Aorta (tissue), 5 donors: ENCODE measurements at places on chromosomes 7 and 10. TPM values are rescaled to one million over a fixed set of nuclear protein-coding genes. Genes with fewer than 3 reads are reported as not detected.

DNA sequence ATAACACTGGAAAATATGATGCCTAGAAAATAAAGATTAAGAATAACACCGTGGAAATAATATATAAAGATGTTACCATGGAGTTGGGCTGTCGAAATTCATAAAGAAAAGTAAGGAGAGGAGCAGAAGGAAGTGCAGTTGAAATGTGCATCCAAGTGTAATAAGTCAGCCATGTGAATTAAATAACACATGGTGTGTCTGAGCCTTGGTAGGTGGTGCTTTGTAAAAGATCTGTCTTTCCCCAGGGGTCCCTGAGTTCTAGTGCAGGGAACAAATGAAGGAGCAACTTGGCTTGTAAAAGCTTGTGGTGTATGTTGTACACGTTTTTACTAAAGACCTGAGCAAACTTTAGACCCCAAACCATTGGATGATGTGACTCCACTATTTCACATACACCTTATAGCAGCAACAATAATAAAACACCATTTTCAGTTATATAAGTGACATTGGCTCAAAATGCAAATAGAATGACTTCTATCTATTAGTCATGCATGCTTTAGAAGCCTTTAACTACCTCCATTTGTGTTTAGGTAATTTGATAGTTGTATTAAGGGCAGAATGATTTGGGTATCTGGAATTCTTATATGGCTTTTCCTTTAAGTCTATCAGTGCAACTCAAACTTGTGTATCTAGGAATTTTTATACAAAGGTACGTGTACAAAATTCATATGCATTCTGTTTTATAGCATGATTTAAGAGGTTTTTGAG lies 11.3 kb downstream of the STARD3NL start:
- DNase-seq, result no peak

GRCh38 chr10:11639849-11640764 lies 28.7 kb upstream of the USP6NL start:
- DNase-seq, result no peak

- no peak for DNase-seq
These were observed 212.5 kb downstream of the SEC23IP start for GRCh38 chr10:120105001-120105400.

- DNase-seq, result no peak
These were observed 116.8 kb upstream of the TBX20 start for GRCh38 chr7:35370687-35371086.

- DNase-seq, result no peak
These were observed 362.0 kb upstream of the NFE2L3 start for GRCh38 chr7:25789701-25790640.

- DNase-seq, result no peak
These were observed 100.5 kb downstream of the GLRX3 start for GRCh38 chr10:130236711-130237110.

DNA sequence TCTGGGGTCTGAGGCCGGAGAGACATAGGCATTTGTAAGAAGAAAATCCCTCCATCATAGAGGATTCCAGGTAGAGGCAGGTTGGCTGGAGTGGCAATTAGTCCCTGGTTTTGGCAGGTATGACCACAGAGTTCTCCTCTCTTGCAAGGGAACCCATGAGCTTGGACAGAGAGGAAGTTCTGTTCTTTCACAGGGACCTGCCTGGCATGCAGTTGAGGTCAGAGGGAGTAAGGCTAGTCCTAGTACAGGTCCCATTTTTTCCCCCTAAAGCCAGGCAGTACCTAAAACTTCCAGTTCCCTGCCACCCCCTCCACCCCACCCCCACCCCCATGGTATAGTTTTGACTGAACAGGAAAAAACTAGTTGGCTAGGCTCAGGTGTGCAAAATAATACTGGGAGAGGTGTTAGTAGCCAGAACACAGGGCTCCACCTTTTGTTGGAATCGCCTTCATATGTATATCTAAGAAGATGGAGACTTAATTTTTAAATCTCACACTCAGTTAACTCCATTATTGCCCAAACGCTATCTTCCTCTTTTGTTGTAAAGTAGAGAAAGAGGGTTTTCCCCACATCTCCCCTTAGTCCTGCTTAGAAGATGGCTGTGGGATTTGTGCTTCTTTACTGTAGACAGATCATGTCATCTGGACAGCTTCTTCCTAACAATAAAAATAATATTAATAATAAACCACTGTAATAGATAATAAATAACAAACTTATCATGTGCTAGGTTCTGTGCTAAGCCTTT lies 188.1 kb downstream of the TCF7L2 start:
- DNase-seq, result no peak

GRCh38 chr7:156942708-156943090 lies 6.8 kb upstream of the NOM1 start:
- no peak for DNase-seq

GRCh38 chr7:151292850-151293249 lies 44.4 kb upstream of the SMARCD3 start:
- DNase-seq, result no peak

DNA sequence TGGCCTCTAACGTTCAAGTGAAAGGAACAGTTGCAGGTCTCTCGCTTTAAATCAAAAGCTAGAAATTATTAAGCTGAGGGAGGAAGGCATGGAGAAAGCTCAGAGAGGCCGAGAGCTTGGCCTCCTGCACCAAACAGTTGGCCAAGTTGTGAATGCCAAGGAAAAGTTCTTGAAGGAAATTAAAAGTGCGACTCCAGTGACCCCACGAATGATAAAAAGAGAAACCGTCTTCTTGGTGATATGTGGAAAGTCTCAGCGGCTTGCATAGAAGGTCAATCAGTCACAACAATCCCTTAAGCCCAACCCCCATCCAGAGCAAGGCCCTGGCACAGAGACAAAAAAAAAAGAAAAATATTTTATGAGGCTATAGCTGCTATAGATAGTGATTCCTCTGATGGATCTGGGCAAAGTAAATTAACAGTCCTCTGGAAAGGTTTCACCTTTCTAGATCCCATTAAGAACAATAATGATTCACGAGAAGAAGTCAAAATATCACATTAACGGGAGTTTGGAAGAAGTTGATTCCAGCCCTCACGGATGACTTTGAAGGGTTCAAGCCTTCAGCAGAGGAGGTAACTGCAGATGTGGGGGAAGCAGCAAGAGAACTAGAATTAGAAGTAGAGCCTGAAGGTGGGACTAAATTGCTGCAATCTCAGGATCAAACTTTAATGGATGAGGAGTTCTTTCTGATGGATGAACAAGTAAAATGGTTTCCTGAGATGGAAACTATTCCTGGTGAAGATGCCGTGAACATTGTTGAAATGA lies 42.5 kb upstream of the INPP5A start:
- DNase-seq, result peak; percentile 12

GRCh38 chr7:42886129-42886528 lies 25.7 kb downstream of the C7orf25 start:
- no peak for DNase-seq

DNA sequence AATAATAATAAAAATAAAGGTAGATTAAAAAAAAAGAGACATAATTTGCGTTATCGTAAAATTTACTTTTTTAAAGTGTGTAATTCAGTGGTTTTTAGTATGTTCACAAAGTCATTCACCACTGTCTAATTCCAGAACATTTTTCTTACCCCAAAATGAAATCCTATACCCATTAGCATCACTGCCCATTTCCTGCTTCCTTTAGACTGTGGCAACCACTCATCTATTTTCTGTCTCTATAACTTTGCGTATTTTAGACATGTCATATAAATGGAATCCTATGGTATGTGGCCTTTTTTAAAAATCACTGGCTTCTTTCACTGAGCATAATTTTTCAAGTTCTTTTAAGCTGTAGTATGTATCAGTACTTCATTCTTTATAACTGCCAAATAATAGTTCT lies 53.6 kb downstream of the KAT6B start:
- DNase-seq, result no peak

DNA sequence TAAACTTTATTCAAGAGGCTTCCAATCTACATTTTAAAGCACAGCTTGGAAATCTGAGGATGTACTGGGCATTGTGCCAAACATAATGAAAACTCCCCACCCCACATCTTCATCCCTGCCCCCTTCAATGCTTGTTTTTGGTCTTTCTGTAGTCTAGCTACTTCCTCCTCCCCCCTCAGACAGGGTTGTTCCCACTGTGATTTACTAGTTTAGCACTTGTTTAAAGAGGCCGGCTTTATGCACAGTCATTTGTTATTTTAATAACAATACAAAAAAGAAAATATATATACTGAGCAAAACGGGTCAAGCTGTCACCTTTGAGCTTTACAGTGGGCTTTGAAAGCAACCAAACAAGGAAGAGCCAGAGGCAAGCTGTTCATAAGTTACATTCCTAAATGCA lies 132.6 kb downstream of the CHRM2 start:
- DNase-seq, result no peak

DNA sequence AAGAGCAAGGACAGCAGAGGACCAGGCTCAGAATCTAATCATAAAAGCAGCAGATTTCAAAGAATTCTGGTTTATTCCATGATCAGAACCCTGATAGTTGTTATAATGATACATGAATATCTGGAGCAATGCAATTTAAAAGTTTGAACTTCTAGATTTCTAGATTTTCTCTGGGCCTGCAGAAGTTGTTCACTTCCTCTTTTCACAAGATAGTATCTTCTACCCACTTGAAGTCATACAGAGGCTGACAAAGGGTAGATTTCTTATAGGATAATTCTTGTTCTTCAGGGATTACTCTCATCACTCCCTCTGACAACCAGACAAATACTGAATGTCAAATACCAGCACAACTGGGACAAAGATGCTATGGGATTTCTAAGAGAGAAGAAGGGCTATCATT lies 320.0 kb upstream of the ETV1 start:
- DNase-seq, result no peak

- DNase-seq, result peak; percentile 89
These were observed 7.5 kb upstream of the RBP3 start for GRCh38 chr10:47340608-47341170.

GRCh38 chr7:135741905-135742304 lies 6.7 kb downstream of the FAM180A start:
- no peak for DNase-seq

- no peak for DNase-seq
These were observed 123.1 kb downstream of the GNAI1 start for GRCh38 chr7:80257756-80258155.

DNA sequence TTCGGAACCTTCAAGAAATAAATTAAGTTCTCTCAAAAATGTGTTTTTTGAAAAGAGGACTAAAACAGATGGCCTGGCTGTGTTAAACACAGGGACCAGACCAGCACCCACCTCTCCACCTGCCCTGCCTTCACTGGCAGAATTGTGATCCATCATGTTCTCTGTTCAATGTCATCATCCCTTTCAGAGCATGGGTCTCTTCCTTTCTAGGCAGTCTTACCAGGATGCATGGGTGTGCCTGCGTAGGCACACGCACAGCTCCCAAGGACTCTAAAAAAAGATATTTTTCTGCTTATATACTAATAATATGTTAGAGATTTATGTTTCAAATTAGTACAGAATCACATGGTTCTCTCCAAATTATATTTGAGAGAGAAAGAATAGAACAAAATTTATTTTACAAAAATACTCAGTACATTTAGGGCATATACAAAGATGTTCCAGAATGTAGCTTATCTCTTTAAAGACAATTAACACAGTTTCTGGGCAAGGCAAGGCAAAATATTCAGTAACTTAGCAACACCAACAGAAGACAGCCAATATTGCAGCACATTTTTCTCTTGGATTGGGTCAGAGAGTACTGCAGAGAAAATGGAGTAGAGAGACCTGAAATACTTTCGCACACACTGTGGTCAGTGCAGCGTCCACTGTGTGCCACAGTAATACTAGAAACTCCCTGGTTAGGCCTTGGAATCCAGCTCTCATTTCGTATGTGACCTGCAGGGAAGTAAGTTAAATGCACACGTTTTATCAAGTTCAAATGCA lies 52.8 kb downstream of the EGFR start:
- DNase-seq, result no peak

- DNase-seq, result no peak
These were observed 70.1 kb upstream of the SDK1 start for GRCh38 chr7:3230908-3231307.

DNA sequence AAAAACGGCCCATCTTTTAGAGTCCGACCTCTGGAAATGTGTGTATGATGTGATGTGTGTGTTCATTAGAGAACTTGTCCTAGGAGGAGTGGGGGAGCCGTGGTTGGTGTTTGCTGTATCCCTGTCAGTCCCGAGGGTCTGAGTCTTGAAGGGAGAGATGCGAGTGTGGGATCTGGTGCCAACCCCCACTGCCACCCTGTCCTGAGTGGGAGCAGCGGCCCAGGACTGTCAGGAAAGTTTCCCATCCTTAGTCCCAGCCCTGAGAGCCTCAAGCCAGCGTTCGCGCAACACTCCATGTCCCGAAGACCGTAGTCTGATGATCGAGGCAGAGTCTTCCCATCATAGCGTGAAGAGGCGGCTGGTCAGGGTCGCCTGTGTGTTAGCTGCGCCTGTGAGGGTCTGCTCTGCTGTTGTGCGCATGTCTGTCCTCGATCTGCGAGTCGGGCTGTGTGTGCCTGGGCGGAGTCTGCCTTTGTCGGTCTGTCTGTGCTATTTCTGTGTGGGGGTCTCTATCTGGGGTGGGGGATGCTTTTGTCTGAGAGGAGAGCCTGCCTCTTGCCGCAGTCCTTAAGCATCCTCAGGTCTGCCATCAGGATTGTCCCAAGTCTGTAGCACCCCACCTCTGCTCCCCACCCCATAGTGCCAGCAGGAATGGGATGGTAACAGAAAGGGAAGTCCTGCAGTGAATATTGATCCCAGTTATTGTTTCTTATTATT lies 514 bp upstream of the CHAT start:
- peak; percentile 24 for DNase-seq

The KIF5B gene
- polyA plus RNA-seq, result 48.4 TPM

The CFAP70 gene
- 2.8 TPM for polyA plus RNA-seq

The CTNNA3 gene
- 1.5 TPM for polyA plus RNA-seq

The GLI3 gene
- 1.2 TPM for polyA plus RNA-seq

The PLA2G12B gene
- not detected for polyA plus RNA-seq

The GPR15LG gene
- 1.0 TPM for polyA plus RNA-seq

The ASB10 gene
- not detected for polyA plus RNA-seq

The IDI2 gene
- not detected for polyA plus RNA-seq

The MOGAT3 gene
- polyA plus RNA-seq, result not detected

The TRIM4 gene
- polyA plus RNA-seq, result 16.4 TPM

The ZSCAN21 gene
- 10.3 TPM for polyA plus RNA-seq

The CH25H gene
- polyA plus RNA-seq, result 1.0 TPM
